ENCODE measurements at places on chromosomes 12 and 14.

DNA sequence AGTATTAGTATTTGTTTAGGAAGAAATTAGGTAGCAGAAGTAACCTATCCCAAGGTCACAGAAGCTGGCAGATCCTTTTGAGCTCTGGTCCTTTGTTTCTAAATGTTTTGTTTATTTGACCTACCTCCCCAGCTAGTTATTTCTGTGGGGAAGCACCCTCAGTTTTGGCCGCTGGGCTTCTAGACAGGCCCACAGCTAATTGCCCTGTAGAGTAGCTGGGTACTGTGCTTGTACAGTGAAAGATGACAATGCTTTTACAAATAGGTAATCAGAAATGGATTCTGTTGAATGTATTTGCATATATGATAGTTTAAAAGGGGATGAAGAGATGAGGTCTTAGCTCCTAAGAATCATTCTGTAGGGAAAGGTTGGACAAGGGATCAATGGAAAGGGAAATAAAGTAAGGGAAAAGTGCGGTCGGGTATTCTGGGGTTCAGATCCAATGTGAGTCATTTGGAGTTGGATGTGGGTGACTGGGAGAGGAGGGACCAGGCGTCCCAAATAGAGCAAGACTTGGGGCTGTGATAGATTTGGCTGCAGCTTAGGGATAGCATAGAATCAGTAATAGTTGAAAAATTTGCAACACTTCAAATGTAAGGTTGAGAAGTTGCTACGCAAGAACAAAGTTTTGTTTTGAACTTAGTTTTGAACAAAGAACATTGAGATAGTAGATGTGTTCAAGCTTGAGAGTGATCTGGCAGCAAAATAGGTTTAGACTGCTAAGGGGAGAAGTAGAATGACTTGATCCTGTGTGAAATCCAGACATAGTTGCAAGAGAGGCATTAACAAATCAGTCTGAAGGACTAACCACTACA lies 3.6 kb downstream of the NUDT4 start:
- no peak for DNase-seq

DNA sequence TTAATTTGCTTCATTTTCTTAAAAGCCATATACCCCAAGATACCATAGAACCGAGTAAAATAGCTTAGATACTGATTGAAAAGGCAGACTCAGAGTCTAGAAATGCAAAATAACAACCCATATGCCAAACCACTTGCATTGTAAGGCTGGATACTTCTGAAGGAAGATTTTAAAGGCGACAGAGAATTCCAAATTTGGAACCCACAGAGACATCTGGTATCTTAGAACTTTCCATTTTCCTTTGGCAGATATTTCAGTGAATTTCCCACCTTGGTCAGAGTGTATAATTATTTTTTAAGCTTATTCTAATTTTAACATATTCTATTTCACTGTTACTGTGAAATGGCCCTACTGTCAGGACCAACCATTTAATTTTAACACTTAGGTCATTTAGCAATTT lies 186.4 kb upstream of the E2F7 start:
- no peak for DNase-seq

DNA sequence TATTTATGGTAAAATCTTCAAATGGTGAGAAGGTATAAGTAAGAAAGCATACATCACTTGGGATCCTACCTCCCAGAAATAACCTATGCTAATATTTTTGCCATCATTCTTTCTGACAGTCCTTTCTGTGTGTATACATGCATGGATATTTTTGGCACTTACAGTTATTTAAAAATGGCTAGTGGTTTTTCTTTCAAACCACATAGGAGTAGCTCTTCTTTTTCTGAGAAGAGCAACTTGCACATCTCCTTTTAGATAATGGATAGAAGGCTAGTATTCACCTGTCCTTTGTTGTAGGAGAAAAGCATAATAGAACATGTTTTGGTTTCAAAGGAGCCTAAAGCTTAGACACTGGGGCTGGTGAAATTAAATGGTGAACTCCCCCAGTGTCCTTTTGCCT lies 87.3 kb downstream of the EMP1 start:
- no peak for DNase-seq

DNA sequence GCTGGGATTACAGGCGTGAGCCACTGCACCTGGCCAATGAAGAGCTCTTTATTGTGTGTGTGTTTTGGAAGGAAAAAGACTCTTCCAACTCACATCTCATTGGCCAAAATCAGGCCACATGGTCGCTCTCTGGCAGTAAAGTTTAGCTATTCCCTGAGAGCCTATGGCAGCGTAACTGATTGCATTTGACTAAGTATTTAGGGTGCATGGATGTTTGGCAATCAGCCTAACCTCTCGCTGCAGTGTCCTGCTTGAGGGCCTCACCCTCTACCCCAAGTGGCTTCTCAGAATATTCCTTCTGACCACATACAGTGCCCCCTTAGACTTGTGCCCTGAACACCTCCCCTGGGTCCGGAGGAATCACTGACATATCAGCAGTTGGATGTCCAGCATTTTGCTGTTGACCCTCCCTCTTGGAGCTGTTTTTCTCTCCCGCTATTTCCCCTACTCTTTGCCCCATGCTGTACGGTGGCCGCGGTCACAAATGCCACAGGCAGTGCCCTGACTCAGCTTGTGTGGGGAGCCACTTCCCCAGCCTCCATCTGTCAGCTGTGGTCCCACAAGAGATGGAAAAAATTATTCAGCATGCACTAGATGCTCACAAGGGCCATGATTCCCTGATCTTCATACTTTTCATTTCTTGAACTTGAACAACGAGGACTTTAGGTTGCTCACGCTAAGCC lies 9.5 kb downstream of the PHETA1 start:
- no peak for DNase-seq

DNA sequence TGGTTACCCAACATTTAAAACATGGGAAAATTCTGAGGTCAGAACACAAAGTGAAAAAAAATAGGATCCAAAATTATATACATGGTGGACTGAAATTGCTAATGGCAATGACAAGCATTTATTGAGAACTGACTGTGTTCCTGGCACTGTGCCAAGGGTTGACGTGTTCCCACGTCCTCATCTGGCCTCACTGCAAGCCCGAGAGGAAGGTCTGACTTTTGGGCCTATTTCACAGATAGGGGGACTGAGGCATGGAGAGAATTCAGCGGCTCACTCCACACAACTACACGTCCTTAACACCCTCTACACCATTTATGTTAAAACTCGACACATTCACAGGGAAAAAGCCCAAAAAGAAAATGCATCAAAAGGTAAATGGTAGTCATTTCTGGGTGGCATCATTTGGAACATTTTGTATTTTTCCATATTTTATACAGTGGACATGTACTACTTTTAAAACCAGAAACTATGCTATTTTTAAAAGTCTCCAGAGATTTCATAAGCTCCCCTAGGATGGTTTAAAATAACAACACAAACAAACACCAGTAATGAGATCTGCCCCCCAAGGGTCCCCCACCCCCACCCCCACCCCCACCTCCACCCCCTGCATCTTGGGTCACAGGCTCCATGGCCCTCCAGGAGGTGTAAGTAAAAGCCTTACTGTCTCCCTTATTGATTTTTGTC lies 27.7 kb downstream of the CLMN start:
- no peak for DNase-seq

- DNase-seq = no peak
These were observed at the start of gene VSIG10 for GRCh38 chr12:118103601-118104382. VSIG10 (minus strand) TSS chr12:118104011; CDS start chr12:118103671, 340 bp downstream.

DNA sequence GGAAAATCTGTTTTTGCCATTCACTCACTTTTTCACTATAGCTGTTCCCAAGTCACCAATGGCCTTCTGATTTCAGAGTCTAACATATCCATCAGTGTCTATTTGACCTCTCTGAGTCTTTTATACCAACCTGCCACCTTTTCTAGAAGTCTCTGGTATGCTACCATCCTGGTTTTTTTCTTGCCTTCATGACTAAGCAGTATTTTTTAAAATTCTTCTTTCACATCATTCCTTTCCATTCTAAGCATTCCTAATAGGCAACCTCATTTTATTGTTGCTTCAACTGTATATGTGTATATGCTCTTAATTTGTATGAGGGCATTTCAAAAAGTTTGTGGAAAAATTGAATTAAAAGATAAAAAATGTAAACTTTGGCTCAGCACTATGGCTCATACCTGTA lies 5.0 kb downstream of the IRAK4 start:
- no peak for DNase-seq

GRCh38 chr14:92938235-92938875 lies 15.4 kb downstream of the CHGA start:
- DNase-seq = no peak

DNA sequence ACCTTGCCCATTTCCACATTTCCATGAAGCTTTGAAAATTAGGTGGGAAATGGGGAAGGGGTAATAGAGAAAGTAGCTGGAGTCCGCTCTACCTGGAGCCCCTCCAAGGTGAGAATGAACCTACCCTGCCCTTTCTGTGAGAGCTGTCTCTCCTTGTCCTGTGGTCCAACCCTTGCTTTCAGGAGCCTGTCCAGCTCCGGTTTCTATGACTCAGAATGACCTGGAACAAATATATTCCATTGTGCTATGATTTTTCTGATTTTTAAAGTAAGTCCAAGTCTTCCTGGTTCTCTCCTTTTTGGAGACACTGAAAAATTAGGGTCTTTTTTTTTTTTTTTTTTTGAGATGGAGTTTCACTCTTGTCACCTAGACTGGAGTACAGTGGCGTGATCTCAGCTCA lies 89.1 kb upstream of the VASH1 start:
- no peak for DNase-seq

DNA sequence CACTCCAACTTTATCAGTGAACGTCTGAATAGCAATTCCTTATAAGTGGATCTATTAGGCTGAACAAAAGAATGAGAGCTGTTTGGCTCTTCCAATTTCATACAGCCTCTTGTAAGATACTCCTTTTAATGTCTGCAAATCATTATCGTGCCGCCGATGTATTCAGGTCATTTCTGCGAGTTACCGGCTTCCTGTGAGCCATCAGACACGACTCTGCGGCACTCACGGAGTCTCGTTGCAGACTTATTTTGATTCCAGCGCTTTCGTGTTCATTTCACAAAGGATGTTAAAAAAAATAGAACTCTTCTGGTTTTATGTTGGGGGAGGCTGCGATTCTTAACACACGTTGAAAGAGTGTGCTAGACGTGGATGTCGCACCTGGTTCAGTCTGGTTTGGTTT lies 106.6 kb downstream of the GLT1D1 start:
- no peak for DNase-seq

DNA sequence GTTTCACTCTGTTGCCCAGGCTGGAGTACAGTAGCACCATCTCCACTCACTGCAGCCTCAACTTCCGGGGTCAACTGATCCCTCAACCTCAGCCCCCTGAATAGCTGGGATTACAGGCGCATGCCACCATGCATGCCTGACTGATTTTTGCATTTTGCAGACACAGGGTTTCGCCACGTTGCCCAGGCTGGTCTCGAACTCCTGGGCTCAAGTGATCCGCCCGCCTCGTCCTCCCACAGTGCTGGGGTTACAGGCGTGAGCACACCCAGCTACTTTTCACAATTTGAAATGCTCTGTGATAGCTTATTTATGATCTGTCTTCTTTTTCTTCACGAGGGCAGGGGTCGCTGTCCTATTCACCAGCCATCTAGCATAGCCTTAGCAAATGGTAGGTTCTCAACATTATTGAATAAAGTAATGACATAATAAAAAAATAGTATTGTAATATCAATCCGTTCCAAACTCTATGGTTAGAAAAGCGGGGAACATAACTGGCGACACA lies 477 bp upstream of the DDX47 start:
- DNase-seq = no peak

- no peak for DNase-seq
These were observed 313.7 kb upstream of the SYT1 start for GRCh38 chr12:78550831-78551230.

- no peak for DNase-seq
These were observed 15.1 kb downstream of the GTF2A1 start for GRCh38 chr14:81205639-81206038.

- no peak for DNase-seq
These were observed 462.3 kb upstream of the LRFN5 start for GRCh38 chr14:41144370-41144769.

DNA sequence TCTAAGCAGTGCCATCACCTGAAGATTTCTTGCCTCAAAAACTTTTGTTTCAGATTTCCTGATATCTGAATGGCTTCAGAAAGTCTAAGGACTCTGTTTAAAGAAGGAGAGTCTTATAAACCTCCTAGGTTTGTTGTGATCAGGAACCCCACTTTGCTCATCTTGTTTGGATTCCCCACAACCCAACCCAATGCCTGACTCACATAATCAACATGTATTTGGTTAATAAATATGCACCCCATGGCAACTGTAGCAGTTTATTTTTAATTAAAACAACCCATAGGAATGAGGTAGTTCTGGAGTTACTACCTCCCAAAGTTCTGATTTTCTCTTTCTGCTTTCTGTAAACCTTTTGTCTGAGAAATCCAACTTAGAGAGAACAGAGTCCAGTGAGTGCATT lies 51.5 kb downstream of the DBX2 start:
- no peak for DNase-seq

- no peak for DNase-seq
These were observed 113.3 kb downstream of the PRMT8 start for GRCh38 chr12:3604286-3604685.

DNA sequence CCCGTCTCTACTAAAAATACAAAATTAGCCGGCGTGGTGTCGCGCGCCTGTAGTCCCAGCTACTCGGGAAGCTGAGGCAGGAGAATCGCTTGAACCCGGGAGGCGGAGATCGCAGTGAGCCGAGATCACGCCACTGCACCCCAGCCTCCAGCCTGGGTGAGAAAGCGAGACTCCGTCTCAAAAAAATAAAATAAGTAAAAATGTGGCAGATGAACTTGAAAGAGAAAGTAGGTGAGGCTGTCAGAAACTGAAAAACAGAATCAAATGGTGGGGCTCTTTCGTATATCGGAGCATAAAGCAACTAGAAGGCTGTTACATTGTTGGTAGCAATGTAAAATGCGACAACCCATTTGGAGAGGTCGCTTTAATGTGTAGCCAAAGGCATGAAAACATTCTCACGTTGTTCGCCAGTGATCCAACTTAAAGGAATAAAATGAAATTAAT lies 767 bp upstream of the CCNT1 start:
- DNase-seq = no peak

DNA sequence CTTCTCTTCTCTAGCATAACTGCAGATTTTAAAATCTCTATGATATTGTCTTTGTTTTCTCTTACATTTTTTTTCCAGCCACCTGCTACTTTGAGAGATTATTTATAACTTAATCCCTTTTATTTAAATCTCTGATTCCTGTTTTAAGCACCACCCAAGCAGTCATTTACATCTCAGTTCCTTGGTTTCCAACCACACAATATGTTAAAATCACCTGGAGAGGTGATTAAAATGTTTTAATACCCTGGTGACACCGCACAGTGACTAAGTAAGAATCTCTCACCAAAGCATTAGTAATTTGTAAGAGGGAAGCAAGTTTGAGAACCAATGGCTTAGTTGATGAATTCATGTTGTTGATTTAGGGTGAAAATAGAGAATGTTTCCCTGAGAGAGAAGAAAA lies 849.8 kb downstream of the TMTC2 start:
- no peak for DNase-seq

DNA sequence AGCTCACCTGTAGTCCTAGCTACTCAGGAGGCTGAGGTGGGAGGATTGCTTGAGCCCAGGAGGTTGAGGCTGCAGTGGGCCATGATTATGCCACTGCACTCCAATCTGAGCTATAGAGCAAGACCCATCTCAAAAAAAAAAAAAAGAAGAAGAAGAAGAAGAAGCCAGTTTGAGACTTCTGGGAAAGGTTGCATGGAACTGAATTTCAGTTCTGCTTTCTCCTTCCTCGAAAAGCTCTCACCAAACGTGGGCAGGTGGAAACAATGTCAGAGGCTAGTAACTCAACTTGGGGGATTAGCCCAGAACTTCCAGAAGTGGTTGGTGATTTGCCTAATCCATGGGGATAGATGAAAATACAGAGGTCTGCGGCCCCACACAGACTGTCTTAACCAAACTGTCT lies 18.7 kb downstream of the FLVCR2 start:
- DNase-seq = no peak

GRCh38 chr14:67943947-67944346 lies 124.4 kb downstream of the RAD51B start:
- DNase-seq = no peak

All from stimulated activated CD8-positive, alpha-beta memory T cell treated with anti-CD3 and anti-CD28 coated beads, Interleukin-15, amount 100 ng/mL, for 24 hours (primary cell).